ENCODE measurements at places on chromosomes 1 and 21.

GRCh38 chr1:181296180-181296579 lies 187.1 kb upstream of the CACNA1E start:
- no peak for DNase-seq

DNA sequence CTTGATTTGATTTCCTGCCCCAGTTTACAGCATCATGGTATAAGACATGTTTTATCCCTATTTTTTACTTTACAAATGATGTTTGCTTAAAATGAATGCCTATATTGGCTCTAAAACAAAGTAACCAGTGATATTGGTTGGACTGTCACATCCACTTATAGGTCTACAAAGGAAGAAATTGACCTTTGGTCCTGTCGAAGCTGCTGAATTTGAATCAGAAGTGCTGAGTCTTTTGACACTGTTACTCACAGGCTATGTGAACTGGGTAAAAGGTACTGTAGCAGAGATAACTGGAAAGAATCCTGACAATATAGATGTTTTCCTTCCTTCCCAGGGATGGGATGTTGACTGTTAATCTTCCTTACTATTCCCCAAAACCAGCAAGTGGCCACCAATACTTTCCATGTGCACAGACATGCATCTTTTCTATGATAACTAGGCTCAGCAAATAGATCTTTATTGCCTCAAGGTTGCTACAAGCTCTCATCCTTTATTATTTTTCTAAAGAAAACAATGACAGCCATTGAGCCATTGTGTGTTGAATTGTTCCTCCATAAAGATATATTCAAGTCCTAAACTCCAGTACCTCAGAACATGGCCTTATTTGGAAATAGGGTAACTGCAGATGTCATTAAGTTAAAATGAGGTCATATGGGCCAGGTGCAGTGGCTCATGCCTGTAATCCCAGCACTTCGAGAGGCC lies 175.9 kb upstream of the NR5A2 start:
- no peak for DNase-seq

DNA sequence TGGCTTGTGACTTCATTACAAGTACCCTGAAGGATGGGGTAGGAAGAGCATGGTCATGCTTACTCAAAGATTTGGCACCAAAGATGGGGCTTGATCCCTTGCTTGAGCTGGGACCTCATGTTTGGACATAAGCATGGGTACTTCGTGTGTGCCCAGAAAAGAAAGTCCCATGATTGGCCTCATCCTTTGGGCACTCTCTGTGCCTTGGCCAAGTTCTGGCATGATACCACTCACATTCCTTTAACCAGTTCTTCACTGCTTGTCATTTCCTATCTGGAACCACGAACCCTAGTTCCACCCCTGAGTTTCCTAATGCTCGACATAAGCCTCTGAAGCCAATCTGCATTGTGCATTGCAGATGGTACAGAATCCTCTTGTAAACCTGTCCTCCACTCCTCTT lies 107.0 kb downstream of the NAV1 start:
- no peak for DNase-seq

DNA sequence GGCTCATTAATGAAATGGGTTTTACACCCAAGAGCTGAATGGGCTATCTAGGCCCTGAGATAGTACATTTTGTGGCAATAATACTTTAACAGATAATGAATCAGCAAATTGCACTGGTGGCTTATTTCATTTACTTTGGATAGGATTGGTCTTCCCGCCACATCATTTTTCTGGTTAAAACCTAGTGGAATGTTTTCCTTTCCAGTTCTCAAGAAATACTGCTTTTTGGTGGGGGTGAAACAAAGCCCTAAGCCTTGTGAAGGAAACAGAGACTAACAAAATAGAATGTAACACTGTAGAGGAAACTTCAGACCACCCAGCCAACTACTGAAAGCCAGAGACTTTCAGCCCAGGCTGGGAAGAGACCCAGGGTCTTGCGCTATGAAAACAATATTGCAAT lies 172.2 kb downstream of the HHIPL2 start:
- no peak for DNase-seq

GRCh38 chr1:51850420-51851223 lies 27.9 kb downstream of the NRDC start:
- DNase-seq: no peak

DNA sequence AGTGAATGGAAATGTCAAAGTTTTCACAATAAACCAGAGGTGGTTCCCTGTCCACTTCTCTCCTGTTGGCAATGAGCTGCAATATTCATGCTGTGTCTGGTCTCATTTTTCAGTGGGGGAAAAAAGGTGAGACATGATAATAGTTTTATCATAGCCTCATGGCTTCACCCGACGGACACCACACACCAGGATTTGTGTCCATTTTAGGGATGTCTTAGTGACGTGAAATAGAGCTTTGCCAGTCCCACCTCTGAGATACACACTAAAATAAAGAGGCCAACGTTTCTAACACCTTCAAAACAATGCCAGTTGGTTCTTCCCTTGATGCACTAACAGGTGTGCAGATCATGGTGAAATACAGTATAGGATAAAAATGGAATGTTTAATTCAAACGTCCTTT lies 91.5 kb upstream of the TLR5 start:
- DNase-seq: no peak

DNA sequence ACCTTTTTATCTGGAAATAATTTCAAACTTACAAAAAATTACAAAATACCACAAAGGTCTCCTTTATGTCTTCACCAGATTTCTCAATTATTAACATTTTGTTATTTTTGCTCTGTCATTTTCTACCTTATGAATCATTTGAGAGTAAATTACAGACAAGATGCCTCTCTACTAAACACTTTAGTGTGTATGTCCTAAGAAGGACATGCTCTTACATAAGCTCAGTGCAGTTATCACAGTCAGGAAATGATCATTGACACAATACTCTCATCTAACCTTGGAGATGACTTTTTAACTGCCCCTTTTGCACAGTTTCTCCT lies 378.9 kb upstream of the RUNX1 start:
- no peak for DNase-seq

DNA sequence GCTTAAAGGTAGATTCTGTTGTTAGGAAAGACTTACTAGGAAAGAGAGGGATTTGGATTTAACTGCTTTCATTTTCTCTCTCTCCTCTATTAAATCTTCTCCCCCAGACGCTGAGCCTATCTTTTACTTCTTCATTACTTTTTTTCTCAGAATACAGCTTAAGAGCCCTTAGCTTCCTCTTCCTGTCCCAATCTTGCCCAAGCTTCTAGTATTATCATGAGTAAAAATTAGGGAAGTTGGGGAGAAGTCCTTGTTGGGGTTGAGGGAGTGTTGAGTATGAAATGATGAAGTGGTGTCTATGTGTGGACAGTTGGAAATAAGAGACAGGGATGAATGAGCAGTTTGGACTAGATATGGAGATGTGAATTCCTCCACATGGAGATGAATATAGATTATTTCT lies 35.0 kb downstream of the ACP6 start:
- DNase-seq: no peak
